ENCODE measurements at places on chromosomes 2 and 18.

DNA sequence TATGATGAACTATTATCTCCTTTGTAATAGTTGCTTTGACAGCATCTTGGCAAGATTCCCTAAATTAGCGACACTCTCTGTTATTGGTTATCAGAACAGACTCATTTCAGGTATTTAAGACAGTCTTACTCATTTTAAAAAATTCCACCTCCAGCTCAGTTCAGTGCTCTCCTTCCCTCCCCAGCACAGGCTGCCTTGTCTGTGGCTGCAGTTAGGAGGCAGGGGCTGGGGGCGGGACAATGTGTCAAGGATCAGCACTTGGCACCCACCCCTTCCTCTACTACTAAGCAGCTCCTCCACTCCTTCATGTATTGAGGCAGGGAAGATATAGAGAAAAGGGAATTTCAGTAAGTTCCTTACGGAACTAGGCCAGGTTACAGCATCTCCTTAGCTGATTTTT, 85.0 kb downstream of the VSNL1 start:
- no peak for DNase-seq

DNA sequence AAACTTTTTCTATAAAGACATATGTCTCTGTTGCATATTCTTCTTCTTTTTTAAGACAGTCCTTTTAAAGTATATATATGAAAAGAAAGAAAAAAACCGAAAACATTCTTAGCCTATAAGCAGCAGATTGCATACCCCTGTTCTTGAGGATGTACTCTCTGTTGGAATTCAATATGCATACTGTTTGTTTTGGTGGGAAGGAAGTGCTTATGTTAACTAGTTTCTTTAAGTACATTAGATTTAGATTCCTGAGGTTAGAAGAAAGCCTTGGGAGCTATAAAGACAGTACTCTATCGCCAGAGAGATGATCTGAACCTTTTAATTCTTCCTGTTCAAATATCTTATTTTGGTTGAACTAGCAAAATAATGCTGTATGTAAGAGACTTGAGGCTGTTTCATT, 46.8 kb upstream of the TBR1 start:
- no peak for DNase-seq

DNA sequence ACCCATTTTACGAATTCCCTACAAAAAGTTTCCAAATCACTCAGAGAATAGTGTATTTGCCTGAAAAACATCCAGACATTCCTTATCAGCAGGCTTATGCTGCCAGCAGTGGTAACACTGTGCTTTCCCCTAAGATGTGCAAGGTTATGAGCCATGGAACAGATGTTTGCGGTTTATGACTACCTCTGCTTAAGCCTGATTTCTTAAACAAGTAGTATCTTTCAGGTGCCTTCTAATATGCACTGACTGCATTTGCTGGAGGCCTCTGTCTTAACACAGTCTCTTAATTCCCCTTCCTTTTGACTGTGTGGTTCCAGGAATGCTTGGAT, 54.8 kb downstream of the CDC42EP3 start:
- DNase-seq, result no peak

DNA sequence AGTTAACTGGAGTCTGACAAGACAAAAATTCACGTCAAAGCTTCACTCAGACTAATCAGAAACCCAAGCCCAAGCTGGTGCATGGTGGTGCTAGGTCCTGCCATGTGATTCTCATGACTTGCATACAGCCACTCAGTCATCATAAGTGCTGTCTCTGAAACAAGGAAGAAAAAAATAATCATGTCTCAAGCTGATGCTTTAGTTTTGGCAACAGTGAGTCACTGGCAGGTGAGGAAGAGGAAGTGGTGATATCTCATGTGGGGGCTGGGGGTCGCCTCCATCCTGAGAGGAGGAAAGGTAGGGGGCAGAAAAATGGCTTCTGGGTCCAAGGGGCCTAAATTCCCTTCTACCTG, 136.3 kb downstream of the TMEM163 start:
- DNase-seq, result no peak

GRCh38 chr2:157487747-157488146, 43.9 kb upstream of the CYTIP start:
- DNase-seq, result no peak

DNA sequence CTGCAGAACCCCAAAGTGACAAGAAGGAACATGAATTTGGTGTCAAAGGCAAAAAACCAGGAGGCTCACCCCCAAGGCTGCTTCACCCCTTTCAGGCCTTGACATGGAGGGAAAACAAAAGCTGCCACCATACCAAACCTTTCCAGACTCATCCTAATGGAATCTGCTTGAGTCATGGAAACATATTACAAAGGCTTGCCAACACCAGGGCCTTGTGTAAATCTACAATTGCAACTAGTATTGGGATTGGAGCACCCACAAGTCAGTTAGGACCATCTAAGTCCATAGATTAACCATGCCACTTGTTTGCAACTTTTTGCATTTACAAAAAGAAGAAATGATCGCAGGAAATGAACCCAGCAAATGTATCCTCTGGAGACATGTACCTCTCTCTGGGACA, 297.6 kb downstream of the CDCA7 start:
- no peak for DNase-seq

DNA sequence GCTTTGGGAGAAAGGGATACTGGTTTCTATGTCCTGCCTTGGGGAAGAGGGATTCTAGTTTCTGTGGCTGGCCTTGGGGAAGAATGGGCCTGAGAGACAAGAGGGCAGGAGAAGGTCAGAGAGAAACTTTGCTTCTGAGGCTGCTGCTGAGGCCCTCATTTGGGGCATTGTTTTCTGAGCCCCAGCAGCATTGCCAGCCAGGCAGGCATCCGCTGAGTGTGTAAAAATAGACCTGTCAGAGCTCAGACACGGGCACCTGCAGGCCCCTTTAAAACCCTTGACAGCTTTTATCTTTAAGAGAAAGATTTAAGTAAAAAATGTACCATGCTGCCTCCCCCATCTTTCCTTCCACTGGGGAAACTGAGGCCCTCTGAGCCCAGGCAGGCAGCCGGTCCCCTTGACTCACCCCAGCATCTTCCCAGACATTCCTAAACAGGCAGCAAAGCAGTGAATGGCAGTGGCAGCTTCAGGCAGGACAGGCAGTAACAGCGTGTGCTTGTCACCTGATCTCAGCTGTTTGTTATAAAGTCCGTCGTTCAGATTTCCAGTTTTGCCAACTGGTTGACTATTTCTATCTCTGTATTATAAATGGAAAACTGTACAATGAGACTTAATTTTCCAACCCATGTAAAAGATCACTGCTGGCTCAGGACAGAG, 27.6 kb downstream of the MLPH start:
- no peak for DNase-seq

Measured in esophagus squamous epithelium (tissue), 5 donors.